ENCODE measurements at places on chromosomes 5 and 9. TPM values are rescaled to one million over a fixed set of nuclear protein-coding genes. Genes with fewer than 3 reads are reported as not detected.

IL13 gene
- total RNA-seq = not detected

ZNF879 gene
- 0.76 TPM for total RNA-seq

KIF27 gene
- total RNA-seq = 1.2 TPM

CEL gene
- total RNA-seq = 0.06 TPM

PCDHGB5 gene
- 0.43 TPM for total RNA-seq

ELOVL7 gene
- total RNA-seq = 10.4 TPM

MACIR gene
- total RNA-seq = 21.1 TPM

CRHBP gene
- not detected for total RNA-seq

PTGDS gene
- total RNA-seq = not detected

BARX1 gene
- not detected for total RNA-seq
